Stimulated activated CD8-positive, alpha-beta memory T cell treated with anti-CD3 and anti-CD28 coated beads, Interleukin-2, amount 100 ng/mL, for 1 hour (primary cell): ENCODE measurements at places on chromosomes 2 and 18.

DNA sequence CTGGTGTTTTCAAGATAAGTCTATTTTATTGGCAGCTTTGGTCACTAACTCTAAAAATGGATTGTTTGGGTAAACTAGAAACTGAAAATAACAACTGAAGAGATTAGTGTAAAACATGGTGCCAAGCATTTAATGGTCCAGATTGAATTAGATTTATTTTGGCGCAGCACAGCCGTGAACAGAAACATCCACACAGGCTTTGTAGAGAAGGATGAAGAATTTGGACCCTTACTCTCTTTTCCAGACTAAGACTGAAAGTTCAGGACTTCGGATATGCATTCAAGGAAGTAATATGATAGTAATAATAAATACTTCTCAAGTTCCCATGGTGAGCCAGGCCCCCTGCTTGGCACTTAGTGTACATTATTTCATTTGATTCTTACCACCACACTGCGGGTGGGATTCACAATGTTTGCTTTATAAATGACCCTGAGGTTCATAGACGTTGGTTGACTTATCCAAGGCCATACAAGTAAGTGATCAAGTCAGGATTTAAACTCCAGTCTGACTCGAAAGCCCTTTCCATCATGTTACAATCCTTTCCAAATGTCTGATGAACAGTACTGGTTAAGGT is 54.2 kb upstream of the ITGB6 start:
- no peak for DNase-seq

- no peak for DNase-seq
Observed at GRCh38 chr2:188512456-188512855, 220.8 kb downstream of the GULP1 start.

GRCh38 chr2:236639461-236640235 is 70.0 kb downstream of the ACKR3 start:
- no peak for DNase-seq

- DNase-seq = no peak
Observed at GRCh38 chr2:23138701-23139100, 246.3 kb upstream of the KLHL29 start.

DNA sequence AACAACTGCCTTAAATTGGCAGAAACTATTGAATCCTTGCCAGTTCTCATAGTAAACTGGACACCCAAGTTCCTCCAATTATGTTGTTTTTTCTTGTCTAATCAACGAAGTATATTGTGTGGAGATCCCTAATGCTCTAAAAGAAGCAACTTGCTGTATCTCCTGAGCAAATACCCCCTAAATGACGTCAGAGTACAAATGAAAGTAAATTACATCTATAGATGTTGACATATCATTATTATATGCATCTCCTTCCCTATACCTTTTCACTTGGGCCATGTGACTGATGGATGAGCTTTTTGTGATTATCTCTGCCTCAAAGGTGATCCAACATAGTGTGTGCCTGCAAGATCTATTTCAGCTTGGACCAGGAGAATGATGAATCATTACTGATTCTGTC is 159.4 kb downstream of the CCDC148 start:
- DNase-seq = no peak

DNA sequence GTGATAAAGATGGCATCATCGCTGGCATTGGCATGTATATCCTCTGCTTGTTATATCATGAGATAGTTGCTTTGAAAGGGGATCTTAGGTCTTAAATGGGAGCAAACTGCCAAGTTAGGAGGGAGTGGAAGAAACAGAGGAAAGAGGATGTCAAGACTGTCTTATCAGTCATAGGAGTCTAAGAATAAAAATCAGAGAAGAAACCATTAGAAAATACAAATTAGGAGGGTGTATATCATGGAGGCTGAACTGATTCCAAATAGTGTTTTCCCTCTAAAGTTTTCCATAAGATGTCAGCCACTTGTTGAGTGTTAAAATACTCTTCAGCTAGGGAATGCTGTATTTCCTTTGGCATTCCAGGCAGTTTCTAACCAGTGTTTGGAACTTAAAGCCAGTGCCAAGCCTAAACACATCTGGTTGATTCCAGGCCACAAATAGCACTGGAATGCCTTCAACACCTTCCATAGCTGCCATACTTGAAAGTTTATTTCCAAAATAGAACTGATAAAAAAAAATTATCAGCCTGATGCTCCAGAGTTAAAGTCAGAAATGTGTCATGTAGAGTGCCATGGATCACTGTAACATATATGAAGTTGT is 129.4 kb downstream of the ZEB2 start:
- no peak for DNase-seq

GRCh38 chr2:157223624-157224205 is 33.8 kb upstream of the GALNT5 start:
- no peak for DNase-seq

- no peak for DNase-seq
Observed at GRCh38 chr2:30601375-30601774, 154.3 kb downstream of the LCLAT1 start.

DNA sequence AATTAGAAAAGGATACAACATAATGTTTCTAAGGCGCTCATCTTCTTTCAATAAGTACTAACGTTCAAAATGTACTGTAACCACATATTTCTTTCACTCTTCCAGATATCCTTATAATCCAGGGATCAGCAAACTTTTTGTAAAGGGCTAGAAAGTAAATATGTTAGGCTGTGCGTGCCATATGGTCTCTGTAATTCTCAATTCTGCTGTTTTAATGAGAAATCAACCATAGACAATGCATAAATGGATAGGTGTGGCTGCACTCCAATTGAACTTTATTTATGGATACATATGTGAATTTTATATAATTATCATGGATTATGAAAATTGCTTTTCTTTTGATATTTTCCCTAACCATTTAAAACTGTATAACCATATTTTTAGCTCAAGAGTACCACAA is 459.4 kb downstream of the EPHA4 start:
- no peak for DNase-seq

- DNase-seq = no peak
Observed at GRCh38 chr2:143529118-143529720, 400.0 kb downstream of the ARHGAP15 start.
